Chondrocyte (in vitro differentiated cells): ENCODE measurements at places on chromosomes 13 and 19.

DNA sequence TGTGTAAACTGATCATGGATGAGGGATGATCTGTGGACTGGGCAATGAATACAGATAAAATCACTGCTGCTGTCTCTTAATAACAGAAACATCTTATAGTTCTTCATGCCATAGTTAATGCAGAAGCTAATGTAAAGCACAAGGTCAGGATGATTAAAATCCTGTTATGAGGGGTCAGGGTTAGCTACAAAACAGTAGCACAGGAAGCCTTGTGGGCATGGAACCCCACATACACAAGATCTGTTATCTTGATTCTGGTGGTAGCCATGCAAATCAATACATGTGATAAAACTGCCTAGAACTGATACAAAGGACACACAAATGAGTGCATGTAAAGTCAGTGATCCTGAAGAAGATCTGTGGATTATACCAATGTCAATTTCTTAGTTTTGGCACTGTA is 96.4 kb downstream of the KLF12 start:
- no peak for DNase-seq

GRCh38 chr19:41441321-41441945 is 1.5 kb upstream of the ERICH4 start:
- DNase-seq = peak; percentile 56

DNA sequence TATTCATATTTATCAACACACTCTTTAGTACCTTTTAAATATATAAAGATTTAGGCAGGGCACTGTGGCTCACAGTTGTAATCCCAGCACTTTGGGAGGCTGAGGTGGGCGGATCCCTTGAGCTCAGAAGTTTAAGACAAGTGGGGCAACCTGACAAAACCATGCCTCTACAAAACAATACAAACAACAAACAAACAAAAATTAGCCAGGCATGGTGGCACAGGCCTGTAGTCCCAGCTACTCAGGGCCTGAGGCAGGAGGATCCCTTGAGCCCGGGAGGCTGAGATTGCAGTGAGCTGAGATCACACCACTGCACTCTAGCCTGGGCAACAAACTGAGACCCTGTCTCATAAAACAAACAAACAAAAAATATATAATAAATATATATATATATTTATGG is 1748.3 kb upstream of the PCDH20 start:
- DNase-seq = no peak

- no peak for DNase-seq
Measured at GRCh38 chr13:59099182-59099974, 1064.3 kb downstream of the DIAPH3 start.

- DNase-seq = no peak
Measured at GRCh38 chr19:5993648-5994358, 15.9 kb upstream of the RANBP3 start.

DNA sequence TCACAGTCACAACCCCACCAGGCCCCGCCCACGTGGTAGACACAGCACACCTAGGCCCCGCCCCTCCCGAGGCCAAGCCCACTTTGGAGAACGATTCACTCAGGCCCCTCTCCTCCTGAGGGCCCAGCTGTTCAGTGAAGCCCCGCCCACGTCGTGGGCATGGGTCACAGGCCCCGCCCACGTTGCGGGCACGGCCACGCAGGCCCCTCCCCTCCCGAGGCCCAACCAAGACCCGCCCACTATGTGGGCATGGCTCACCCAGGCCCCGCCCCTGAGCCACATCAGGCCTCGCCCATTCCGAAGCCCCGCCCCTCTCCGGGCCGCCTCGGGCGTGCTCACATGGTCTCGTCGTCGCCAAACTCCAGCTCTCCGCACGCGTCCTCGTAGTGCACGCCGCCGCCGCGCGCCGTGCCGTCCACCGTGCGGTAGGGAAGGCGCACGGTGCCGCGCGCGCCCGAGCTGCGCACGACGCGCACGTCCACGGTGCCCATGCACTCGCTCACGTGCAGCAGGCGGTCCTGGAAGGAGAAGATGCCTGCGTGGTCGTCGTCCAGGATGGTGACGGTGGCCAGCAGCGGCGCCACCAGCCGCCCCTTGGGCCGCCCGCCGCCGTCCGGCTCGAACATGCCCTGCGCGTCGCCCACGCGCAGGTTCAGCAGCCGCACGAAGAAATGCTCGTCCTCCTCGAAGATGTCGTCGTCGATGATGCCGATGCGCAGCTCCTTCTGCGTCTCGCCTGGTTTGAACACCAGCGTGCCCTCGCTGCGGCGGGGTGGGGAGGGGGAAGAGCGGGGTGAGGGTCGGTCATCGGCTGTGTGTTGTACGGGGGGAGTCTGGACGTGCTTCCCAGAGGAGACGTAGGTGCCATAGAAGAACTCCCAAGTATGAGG is 24.0 kb downstream of the SLC8A2 start:
- no peak for DNase-seq

DNA sequence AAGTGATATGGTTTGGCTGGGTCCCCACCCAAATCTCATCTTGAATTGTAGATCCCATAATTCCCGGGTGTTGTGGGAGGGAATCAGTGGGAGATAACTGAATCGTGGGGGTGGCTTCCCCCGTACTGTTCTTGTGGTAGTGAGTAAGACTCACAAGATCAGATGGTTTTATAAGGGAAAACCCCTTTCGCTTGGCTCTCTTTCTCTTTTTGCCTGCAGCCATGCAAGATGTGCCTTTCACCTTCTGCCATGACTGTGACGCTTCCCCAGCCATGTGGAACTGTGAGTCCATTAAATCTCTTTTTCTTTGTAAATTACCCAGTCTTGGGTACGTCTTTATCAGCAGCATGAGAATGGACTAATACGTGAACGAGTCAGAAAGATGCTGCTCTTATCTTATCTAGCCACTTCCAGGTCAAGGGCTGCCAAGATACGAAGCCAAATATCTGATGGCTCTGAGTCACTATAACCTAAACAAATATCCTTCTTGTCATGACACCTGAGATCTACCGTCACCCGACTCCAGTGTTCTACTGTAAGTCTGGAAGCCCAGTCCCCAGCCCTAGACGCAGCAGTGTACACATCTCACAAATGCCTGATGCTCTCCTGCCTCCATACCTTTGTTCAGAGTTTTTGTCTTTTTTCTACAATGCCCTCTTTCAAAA is 45.9 kb downstream of the SLC15A1 start:
- no peak for DNase-seq

DNA sequence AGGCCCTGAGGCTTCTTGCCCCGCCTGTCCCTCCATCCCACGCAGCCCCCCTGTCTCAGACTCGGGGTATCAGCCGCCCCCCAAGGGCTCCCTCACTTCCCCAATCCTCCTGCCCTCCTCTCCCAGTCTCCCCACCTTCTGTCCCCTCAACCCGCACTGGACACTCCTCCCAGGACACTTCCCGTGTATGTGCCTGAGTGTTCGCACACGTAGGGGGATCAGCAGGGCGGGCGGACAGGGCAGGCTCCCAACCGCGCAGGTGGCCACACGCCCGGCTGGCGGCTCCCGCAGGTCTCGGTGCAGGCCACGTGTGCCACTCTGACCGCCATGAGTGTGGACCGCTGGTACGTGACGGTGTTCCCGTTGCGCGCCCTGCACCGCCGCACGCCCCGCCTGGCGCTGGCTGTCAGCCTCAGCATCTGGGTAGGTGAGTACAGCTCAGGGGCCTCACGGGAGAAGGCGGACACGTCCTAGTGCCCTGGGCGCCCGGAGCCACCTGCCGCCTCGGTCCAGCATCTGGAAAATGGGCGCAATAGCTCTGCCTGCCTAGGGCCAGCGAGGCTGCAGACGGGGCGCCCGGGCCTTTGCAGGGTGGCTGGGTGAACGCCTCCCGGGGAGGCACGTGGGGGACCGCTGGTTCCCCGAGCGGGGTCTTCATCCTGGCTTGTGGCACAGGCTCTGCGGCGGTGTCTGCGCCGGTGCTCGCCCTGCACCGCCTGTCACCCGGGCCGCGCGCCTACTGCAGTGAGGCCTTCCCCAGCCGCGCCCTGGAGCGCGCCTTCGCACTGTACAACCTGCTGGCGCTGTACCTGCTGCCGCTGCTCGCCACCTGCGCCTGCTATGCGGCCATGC is 2.3 kb downstream of the KISS1R start:
- peak; percentile 87 for DNase-seq

- DNase-seq = no peak
Measured at GRCh38 chr19:30853036-30853435, 480.9 kb downstream of the ZNF536 start.

- DNase-seq = no peak
Measured at GRCh38 chr19:55525289-55526101, 11.4 kb downstream of the SBK2 start.

DNA sequence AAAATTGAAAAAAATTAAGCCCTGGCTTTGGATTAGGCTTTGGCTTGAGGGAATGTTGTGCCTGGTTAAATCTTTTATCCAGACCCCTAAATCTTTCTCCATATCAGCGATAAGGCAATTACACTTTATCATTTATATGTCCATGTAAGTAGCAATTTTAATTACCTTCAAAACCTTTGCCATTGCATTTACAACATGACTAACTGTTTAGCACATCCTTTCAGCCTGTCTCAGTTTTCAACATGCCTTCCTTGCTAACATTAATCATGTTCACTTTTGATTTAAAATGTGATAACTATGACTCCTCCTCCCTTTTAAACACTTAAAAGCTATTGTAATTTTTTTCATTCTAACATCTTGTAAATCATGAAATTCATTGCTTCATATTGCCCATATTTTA is 583.7 kb downstream of the SLITRK1 start:
- DNase-seq = no peak

- no peak for DNase-seq
Measured at GRCh38 chr13:103431856-103432255, 365.6 kb upstream of the SLC10A2 start.

GRCh38 chr13:55440465-55441085 is 1700.1 kb upstream of the PRR20A start:
- no peak for DNase-seq

GRCh38 chr13:31334994-31335557 is 135.3 kb downstream of the B3GLCT start:
- DNase-seq = no peak

DNA sequence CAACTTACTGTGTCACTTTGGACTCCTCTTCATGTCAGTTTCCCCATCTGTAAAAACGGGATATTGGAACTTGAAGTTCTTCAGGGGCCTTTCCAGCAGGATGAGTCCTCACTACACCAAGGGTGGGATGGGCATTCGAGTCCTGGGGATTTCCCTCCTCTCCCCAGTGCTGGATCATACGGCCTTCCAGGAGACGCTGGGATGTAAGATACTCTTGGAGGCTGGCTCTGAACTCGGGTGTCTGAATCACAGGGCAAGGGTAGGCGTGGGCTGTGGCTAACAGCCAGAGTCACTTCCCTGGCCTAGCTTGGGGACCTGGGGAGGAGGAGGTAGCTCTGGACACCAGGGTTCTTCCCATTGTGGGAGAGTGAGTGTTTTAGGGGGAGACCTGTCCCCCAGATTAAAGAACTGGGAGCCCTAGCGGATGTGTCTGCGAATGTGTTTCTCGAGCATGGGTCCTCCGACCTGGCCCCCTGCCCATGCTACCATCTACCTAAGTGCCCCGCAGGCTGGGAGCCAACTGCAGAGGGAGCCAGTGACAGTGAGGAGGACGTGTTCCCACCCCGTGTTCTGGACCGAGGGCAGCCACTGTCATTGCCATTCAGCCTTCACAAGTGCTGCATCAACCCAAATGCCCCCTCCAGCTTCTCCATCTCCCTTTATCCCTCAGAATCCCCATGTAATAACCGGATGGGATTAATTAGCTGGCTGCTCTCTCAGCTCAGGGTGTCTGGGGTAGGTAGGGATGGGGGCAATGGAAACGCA is 2.4 kb upstream of the CYTH2 start:
- no peak for DNase-seq

DNA sequence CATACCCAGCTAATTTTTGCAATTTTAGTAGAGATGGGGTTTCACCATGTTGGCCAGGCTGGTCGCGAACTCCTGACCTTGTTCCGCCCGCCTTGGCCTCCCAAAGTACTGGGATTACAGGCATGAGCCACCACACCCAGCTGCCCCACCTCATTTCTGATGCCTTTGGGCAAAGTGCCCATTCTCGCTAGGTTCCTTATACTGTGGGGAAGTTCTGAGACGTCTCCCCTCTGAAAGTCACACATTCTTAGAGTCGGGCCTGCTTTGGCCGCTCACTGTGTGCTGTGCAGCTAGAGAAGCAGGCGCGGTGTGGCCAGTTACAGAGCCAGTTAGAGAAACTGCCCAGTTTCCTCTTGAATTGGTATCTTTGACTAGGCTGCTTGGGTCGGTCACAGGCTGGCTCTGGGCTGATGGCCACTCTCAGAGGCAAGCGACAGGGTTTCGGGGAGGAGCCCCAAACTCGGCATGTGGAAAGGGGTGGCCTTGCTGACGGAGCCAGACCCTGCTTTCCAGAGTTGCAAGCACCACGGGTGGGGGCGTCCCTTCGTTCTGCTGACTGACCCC is 18.0 kb downstream of the PRAM1 start:
- DNase-seq = peak; percentile 67

DNA sequence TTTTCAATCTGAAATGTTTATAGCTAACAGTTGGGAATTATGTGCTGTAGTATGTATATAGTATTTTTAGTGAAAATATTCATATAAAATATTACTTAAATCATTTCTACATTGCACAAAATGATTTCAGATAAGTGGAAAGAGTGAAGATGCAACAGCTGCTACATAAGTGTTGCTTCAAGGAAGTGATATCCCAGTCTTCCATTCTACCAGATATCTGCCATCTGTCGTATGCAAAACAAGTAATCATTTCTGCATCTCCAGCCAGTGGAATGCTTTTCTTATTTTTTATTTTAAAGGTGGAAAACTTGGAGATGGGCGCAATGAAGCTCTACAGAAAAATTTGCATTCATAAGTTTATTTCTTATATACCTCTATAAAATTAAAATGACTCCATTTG is 152.5 kb upstream of the MAB21L1 start:
- no peak for DNase-seq

GRCh38 chr13:110422913-110423688 is 116.0 kb downstream of the COL4A2 start:
- no peak for DNase-seq

DNA sequence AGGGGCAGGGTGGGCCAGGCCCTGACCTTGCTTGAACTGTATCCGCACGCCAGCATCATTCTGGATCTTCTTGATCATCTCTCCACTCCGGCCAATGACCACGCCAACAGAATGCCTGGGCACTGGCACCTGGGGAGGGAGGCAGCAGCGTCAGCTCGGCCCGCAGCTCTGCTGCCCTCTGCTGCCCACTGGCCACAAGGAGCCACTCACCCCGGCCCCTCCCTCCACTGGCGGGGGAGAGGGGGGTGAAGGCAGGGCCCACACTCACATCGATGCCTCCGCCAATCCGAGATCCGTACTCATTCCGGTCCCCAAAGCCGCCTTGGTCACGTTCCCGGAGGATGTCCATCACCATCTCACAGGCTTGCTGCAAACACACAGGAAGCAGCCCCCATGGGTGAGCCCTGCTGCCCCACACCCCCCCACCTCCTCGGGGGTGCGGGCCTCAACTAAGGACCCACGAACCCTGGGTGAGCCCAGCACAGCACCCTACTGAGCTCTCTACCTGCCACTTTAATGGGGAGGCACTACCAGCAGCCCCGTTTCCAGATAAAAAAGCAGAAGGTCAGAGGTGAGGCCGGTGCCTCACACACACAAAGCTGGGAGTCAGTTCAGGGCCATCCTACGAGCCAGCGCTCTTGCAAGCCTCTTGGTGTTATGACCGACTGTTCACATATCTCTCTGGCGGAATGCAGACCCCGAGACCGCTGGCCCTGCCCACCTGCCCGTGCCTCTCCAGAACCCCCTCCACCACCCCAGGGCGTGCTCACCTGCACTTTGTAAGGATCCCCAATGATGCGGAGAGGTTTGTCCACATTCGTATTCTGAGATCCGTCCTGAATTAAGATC is 6.7 kb downstream of the KHSRP start:
- DNase-seq = no peak

- no peak for DNase-seq
Measured at GRCh38 chr19:3508771-3509535, 2.8 kb downstream of the FZR1 start.

- peak; percentile 90 for DNase-seq
Measured at GRCh38 chr19:1410136-1410786, 2.9 kb downstream of the DAZAP1 start.
